Esophagus squamous epithelium (tissue), 5 donors: ENCODE measurements at places on chromosomes 1 and 21.

DNA sequence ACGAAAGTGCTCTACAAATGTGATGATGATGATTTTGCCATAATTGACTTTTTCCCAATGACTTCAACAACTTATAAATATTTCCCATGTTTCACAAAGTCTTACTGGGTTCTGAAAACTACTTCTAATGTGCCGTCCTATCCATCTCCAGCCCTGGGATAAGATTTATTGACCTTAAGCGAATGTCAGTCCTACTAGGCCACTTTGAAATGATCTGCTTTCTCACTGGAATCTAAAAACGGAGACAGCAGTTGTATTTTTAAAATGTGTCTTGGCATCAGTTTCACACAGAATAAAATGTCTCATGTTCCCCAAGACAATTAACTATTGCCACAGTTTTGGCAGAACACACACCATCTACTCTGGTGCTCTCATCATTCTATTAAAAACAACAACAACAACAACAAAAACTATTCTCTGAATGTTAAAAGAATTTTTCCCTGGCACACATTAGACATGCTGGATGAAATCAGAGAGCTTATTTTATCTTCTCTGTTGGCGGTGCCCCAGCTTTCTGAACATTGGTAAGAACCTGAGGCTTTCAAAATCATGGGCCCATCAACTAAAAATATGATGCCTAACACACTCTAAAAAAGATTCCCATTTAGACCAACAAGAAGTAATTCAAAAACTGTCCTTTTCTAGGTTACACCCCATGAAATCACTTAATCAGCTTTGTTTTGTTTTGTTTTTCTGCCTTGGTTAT lies 23.1 kb upstream of the DNASE2B start:
- DNase-seq: no peak

- no peak for DNase-seq
Observed at GRCh38 chr1:159936273-159936904, 9.0 kb downstream of the IGSF9 start.

- DNase-seq: no peak
Observed at GRCh38 chr1:207808911-207809555, 57.2 kb downstream of the CD46 start.

- no peak for DNase-seq
Observed at GRCh38 chr1:210257698-210258529, 25.3 kb downstream of the SERTAD4 start.

DNA sequence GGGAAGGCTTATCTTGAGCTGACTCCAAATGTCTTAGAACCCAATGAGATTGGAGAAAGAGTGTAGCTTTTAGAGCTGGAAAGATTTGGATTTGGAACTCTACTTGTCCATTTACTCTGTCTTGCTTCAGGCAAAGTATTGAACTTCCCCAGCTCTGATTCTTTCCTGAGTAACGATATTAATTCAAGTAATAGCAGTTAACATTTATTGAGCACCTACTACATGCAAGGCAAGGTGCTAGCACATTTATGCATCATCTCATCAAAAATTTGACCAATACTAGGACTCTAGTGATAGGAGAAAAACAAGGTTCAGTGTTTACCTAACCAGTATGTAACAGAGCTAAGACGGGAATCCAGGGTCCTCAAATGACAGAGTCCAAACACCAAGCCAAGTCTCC lies 2.5 kb upstream of the LRRN2 start:
- DNase-seq: no peak

- no peak for DNase-seq
Observed at GRCh38 chr1:84073266-84073665, 70.8 kb upstream of the PRKACB start.

DNA sequence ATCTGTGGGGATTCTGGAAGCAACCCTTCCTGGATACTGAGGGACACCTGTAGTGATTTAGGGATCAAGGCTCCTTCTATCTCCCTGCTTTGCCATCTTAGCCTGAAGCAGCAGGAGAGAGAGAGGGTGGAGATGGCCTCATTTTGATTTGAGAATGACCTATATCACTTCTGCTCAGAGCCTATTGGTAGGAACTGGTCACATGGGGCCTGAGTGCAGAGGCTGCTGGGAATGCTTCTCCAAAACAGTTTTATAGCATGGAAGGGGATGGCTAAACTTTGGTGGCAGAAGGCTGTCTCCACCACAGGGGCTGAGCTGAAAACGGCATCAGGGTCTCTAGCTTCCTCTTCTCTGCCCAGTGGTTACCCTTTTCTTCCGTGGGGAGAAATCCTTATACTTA lies 105.8 kb downstream of the TBX19 start:
- DNase-seq: no peak

DNA sequence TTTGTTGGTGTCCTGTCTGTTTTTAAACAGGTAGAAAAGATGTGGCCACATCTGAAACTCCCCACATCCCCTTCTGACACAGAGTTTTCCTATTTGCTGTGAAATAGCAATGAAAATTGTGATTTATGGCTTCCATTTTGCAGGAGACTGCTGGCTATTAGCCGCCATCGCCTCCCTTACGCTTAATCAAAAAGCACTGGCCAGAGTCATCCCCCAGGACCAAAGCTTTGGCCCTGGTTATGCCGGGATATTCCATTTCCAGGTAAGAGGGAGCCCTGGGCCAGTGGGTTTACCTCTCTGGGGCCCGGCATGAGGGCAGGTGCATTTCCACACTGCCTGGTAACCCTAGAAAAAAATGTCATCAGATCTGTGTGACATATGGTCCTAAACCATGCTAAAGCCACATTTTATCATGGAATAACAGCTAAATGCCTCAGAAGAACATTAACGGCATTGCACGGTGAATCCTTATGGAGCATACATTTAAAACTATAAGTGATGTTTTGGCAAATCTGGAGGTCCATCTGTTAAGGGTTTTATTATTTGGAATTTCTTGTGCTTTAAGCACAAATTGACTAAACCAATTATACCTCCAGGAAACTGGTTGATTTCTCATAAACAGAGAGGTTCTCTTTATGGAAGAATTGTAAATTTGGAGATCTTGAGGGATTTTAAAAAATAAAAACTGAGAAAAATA lies 12.3 kb downstream of the CAPN9 start:
- DNase-seq: no peak

- no peak for DNase-seq
Observed at GRCh38 chr1:77834771-77835334, 53.6 kb upstream of the NEXN start.

- DNase-seq: no peak
Observed at GRCh38 chr1:7824701-7825100, 28.2 kb downstream of the UTS2 start.

- DNase-seq: no peak
Observed at GRCh38 chr1:162988869-162989268, 80.3 kb upstream of the RGS4 start.

- DNase-seq: no peak
Observed at GRCh38 chr1:200894712-200895442, at the start of gene INAVA. TSS of gene INAVA (plus strand) at chr1:200894900. CDS start at chr1:200898401, 3,501 bp downstream.

- no peak for DNase-seq
Observed at GRCh38 chr1:12436817-12437599, 181.0 kb downstream of the DHRS3 start.

DNA sequence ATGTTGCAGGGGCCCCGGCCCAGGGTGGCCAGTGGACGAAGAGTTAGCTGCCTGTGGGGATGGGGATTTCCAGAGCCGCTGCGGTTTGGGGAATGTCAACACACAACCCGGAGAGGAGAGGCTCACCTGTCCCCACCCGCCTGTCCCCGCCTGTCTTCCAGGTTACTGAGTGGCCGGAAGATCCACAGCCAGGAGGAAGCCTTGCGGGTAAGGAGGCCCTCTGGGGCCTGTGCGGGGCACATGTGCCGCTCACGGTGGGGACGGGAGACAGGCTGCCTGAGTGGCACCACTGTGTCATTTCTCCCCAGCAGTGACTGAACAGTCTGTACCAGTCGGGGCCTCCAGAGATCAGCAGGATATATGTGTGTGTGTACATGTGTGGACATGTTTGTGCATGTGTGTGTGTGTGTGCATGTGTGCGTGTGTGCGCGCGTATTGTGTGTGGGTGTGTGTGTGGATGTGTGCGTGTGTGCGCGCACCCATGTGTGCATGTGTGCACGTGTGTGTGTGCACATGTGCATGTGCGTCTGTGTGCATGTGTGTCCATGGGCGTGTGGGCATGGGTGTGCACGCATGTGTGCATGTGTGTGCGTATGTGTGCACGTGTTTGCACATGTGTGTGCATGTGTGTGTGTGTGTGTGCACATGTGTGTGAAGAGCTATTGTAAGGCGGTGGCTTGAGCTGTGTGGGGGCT lies 25.6 kb downstream of the CSTB start:
- no peak for DNase-seq

DNA sequence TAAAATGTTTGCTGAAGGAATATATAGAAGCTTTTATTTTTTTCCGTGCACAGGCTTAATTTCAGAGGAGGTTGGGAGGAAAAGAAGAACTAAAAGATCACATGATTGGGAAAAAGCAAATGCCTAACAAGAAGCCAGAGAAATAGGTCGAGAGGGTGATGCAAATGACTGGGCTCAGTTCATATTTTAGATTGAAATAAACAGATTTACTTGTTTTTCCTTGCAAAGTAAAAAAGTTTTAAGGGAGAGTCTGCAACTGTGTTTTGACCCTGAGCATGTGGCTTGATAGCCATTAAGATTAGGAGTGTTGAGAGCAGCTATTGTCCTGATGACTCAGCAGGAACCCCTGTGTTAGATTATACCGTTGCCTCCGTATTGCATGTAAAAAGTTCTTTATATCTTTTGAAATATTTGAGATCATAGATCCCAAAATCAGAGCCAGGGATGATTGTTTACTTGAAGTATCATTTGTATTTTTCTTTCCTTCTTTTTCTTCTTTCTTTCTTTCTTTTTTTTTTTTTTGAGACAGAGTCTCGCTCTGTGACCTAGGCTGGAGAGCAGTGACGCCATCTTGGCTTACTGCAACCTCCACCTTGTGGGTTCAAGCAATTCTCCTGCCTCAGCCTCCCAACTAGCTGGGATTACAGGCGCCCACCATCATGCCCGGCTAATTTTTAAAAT lies 20.2 kb downstream of the CLIC4 start:
- DNase-seq: no peak

DNA sequence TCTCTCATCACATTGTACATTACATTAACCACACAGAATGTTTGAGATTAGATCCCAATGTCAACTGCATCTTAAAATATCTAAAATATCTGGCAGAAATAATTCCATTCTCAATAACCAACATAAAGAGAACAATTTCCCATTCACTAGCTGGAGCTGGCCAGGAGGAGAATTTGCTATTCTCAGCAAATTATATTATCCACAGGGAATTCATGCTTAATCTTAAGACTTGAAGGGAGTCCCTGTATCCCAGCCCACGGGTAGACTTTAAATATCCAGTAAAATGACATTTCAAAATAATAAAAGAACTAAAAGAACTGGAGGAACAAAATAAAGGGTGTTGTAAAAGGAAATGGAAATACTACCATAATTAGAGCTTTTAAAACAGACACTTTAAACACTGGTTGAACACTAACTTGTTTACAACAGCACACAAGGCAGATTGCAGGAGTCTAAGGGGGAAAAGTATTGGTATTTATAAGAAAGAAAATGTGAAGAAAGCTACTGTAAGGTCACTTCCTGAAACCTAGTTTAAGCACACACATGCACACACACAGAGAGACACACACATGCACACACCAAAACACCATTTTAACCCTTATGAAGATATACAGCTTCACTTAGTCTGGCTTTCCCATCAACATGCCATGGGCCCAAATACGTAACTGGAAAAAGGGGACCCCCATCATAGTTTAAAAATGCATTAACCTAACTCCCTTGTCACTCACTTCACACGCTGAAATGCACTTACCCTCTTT lies 107.0 kb downstream of the PTPN14 start:
- no peak for DNase-seq

- DNase-seq: no peak
Observed at GRCh38 chr1:30362603-30362990, 360.8 kb downstream of the MATN1 start.

- DNase-seq: no peak
Observed at GRCh38 chr1:8194481-8195227, 123.3 kb upstream of the SLC45A1 start.

- DNase-seq: no peak
Observed at GRCh38 chr1:201307760-201308499, 24.6 kb downstream of the PKP1 start.

- DNase-seq: no peak
Observed at GRCh38 chr1:184101571-184101970, 50.0 kb downstream of the TSEN15 start.

GRCh38 chr1:77349275-77349674 lies 67.5 kb downstream of the AK5 start:
- DNase-seq: no peak

- DNase-seq: no peak
Observed at GRCh38 chr1:47438165-47439016, 547 bp downstream of the FOXD2 start.

GRCh38 chr21:42465803-42466127 lies 30.3 kb downstream of the RSPH1 start:
- no peak for DNase-seq

DNA sequence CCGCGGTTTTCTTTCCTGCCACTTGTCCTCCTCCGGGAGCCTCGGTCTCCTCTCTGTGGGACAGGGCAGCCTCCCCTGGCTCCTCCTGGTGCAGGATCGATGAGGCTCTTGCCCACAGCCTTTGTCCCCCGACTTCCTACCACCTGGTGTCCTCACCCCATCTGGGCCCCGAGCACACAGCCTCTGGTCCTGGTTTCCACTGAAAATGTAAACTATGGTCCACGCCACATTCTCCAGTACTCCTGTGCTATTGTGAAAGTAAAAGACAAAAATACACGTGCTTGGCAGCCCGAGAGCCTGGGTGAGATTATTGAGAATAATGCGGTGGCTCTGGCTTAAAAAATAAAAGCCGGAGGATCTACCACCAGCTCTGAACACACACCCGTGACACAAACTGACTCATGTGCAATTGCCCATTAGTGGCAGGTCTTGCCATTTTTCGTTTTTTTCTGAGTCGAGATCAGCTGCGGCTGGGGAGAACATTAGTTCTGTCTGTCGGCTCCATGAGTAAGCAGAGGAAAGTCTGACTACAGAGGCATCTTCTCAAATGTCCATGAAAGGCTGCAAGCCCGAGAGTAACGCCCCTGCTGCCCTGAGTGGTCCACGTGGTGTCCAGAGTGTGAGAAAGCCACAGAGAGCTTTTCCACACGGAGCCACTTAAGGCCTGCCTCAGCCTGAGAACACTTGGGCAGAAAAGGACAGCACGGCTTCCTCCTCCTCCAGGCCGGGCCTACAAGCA lies 5.7 kb upstream of the COL6A2 start:
- no peak for DNase-seq

- no peak for DNase-seq
Observed at GRCh38 chr1:112060261-112060660, 70.8 kb upstream of the KCND3 start.

DNA sequence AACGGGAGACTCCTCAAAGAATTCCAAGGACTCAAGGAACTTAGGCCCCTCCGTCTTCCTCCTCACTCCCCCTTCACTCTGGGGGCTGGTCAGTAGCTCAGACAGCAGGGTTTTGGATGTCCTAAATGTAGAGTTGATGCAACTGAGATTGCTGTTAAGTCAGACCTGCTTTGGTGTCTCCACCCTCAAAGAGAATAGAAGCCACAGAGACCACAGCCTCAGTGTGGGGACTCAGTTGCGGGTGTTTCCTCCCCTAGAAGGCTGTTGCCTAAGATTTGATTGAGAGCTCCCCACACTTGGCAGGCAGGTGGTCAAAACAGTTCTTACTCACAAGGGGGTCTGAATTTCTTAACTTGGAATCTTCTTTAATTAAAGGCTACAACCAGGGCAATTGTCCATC lies 7.6 kb downstream of the MAN1C1 start:
- DNase-seq: no peak
